ENCODE measurements at places on chromosomes 6 and 20. TPM values are rescaled to one million over a fixed set of nuclear protein-coding genes. Genes with fewer than 3 reads are reported as not detected.

GRCh38 chr6:38997128-38997761 lies 51.3 kb upstream of the GLP1R start:
- no peak for DNase-seq

DNA sequence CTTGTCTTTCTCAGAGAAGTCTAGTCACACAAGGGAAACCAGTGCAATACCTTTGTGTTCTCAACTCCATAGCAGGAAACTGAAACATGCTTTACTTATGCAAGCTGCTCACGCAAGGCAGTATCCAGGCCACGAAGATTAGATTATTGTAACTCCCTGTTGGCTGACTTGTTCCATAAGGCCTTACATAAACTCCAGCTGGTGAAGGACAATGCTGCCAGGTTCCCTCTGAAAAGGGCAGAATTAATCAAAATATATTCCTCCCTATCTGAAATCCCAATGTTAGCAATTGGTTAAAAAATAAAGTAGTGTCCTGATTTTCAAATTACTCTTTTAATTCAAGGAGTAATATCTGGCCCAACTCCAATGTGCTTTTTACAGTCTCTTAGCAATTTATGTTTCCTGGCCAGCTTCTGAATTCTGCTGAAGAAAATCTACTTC lies 966.6 kb downstream of the HACE1 start:
- DNase-seq = peak; percentile 54

DNA sequence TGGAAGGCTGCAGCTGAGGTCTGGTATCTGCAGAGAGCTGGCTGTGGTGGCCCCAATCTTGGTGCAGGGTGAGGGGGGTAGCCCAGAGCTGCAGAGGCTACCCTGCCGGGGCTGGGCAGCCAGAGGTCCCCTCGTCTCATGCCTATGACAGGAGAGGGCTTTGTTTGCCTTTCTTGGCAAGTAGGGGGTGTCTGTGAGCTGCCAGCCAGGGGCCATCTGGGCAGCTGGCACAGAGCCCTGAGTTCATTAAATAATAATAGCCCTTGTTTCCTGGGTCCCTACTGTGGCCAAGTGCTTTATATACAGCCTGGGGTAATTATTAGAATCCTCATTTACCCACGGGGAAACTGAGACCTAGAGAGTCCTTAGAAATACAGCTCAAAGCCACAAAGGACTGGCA lies 66.6 kb downstream of the EZR start:
- no peak for DNase-seq

DNA sequence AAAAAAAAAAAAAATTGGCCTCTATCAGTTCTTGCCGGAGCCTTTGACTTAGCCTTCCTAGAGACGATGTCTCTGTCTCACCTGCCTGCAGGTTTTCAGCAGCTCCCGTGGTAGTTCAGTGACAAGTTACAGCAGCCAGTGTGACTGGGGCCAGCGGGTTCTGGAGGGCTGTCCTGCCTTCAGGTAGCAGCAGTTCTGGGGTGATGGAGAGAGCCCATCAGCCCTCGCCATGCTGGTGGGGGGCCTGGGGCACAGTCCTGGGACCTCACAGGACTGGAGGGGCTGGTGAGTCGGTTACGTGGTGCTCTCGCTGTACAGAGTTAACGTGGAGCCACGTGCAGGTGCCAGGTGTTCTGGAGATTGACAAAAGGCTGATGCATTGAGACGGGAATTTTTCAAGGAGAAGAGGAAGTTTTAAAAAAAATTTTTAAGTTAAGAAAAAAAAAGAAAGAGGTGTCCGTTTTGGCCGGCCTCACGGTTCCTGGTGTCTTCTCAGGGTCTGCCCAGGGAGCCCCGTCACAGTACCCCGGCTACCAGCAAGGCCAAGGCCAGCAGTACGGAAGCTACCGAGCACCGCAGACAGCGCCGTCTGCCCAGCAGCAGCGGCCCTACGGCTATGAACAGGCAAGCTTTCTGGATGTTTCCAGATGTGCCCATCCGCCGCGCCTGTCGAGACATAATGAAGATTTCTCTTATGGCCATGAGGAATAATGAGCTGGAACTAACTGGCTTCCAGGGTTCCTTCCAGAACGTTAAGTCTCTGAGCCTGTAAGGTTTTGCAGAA lies 8.6 kb upstream of the MTG2 start:
- no peak for DNase-seq

GRCh38 chr6:30763618-30764489 lies 19.5 kb upstream of the IER3 start:
- DNase-seq = no peak

GRCh38 chr20:58790454-58790853 lies 60.2 kb downstream of the GNAS-AS1 start:
- DNase-seq = no peak

DNA sequence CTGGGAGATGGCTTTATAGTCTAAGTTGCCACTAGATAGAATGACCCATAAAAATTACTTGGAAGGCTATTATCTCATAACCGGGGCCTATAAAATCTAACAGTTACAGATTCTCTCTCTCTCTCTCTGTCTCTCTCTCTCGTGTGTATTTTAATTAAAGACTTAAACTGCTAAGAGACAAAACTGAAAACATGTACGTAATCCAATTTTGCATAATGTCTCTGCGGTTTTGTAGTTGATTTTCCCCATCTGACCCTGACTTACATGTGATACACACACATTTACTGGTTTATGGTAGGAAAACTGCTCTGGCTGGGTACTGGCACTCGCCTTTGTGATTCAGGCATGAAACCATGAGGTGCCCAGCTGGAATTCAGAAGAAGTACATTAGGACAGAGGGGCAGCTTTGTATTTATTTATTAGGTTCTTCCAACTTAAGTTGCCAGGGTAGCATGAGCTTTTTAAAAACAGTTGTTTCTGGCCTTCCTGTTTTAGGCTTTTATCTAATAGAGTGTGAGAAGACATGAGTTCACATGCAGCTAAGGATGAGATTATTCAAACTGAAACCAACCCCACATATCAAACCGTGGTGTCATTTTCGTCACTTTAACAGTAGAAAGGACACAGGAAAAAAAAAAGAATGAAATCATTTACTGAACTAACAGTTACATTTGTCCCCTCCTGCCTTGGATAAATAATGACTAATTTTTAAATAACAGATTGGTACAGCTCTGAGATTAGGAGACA lies 182.5 kb downstream of the GMPR start:
- DNase-seq = peak; percentile 77

DNA sequence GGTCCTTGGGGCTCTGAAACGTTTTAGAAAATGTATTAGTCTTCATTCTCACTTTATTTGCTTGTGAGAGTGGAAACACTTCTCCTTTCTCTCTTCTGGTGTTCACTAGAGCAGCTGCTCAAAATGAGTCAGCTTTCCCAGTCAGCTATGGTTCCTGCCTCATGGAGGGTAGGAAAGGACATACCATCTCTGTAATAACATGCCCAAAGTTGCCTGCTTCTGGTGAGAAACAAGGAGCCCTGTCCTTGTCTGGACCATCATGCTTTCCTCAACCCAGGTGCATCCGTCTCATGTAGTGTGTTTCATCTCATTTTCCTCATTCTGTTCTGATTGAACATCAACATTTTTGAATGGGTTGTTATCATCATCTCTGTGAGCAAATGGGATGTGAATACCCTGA lies 17.1 kb upstream of the TINAG start:
- no peak for DNase-seq

GRCh38 chr20:37288091-37288490 lies 1.4 kb upstream of the MANBAL start:
- DNase-seq = no peak

GRCh38 chr20:51593584-51593983 lies 51.1 kb upstream of the NFATC2 start:
- DNase-seq = no peak

- DNase-seq = no peak
These were observed 7.2 kb upstream of the MDGA1 start for GRCh38 chr6:37704923-37705238.

GRCh38 chr20:50540620-50541605 lies 30.7 kb downstream of the PTPN1 start:
- no peak for DNase-seq

DNA sequence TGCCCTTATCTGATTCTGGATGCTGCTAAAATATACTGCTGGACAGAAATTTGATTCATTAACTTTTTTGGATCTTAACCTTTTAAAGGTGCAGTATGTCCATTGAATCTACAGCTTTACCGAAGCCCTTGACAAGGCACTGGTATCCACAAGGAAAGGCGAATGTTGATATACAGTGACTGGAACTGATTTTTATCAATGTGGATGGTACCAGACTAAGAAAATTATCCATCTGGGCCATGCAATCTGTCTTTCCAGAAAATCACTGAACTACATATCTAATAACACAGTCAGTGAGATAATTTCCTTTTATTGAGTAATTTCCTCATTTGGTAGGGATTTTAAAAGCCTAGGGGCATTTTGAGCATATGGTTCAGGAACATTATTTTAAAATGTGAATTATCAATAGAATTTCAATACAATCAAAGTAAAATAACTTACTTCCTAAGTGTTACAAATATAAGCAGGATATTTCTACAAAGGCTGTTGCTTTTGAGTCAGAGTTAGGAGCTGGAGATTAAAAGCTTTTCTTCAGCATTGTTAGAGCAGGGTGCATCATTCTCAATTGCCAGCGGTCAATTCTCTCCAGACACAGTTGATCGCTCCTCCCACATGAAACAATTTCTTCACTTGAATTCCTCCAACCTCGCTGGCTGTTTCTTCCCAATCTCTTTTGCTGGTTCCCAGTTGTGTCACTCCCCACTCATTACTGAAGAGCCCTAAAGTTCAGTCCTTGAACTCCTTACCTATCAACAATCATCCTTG lies 585.3 kb upstream of the FLRT3 start:
- no peak for DNase-seq

DNA sequence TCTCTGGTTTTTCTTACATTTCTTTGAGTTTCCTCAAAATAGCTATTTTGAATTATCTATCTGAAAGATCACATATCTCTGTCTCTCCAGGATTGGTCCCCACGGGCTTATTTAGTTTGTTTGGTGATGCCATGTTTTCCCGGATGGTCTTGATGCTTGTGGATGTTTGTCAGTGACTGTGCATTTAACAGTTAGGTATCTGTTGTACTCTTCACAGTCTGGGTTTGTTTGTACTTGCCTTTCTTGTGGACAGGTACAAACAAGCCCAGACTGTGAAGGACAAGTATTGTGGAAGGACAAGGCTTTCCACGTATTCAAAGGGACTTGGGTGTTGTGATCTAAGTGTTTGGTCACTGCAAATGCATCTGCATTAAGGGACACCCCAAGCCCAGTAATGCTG lies 49.9 kb upstream of the TOP1 start:
- no peak for DNase-seq

DNA sequence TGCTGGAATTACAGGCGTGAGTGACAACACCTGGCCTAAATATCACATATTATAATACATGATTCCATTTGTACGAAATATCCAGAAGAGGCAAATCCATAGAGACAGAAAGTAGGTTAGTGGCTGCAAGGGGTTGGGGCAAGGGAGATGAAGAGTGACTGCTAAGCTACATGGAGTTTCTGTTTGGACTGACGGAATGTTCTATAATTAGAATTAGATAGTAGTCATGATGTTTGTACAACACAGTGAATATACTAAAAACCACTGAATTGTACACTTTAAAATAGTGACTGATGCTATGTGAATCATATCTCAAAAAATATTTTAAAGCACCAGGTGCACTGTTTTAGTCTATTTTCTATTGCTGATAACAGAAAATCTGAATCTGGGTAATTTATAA lies 3.7 kb upstream of the HEBP2 start:
- DNase-seq = no peak

DNA sequence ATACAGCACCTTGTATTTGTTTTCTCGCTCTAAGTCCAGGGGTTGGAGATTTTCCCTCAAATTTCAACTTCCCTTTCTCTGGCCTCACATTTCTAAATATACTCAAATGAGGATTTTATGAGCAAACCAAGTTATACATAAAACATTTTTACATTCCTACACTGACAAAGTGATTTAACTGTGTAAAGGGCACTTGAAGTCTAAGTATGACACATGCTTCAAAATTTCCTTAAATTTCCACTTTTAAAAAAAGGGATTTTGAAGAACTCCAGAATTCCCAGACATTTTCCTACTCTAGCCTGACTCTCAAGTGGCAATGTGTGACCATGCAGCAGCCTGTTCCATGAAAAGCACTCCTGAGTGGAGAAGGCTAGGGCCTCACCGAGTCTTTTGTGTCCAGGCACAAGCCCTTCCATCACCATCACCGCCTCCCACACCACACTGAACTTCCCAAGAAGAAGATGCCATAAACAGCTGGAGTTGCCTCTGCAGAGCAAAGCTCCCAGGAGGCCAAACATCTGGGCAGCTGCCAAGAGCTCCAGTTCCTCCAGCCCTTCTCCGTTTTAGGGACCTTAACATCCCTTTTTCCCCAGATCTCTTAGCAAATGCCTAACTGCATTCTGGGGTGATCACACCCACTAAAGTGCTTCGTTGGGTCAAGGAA lies 68.9 kb downstream of the NCR2 start:
- peak; percentile 38 for DNase-seq

- no peak for DNase-seq
These were observed 250.9 kb upstream of the RREB1 start for GRCh38 chr6:6856538-6857523.

DNA sequence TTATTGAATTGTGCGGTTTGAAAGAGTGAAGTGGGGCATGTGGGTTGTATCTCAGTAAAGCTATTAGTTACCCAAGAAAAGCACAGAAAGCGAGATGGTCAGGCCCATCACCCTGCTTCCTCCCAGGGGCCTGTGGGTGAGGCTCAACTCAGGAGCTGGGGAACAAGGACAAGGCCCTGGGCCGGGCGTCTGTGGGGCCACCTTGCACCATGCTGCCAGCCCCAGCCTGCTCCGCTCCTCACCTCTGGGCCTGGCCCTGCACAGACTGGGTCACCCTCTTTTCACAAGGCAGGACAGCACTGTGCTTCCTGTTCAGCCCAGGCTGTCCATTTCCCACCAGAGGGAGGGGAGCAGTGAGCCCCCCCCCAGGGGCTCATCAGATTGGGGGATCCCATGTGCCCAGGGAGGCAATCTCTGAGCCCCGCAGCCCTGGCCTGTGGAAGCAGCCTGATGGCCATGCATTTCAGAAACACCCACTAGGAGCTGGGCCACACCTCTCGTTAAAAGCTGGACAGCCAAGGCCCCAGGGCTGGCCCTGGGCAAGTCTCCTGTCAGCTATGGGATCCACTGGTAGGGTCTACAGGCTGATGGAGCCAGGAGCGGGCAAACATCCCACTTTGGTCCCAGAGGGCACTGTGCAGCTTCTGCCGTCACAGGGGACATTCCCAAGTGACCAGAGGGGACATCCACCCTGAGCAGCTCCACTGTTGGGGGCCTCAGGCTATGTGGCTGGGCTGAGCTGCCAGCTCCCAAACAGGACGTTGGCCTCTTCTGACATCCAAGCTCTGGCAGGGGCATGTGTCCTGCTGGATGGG lies 55.9 kb downstream of the YTHDF1 start:
- DNase-seq = no peak

- DNase-seq = no peak
These were observed 254.4 kb upstream of the JAG1 start for GRCh38 chr20:10927936-10928840.

Gene ZC3H12D
- 0.99 TPM for total RNA-seq

Gene SOBP
- 5.9 TPM for total RNA-seq

Gene MAS1
- total RNA-seq = under 0.01 TPM

Gene KLHDC3
- total RNA-seq = 82.3 TPM

Gene TMC2
- total RNA-seq = 0.10 TPM

Gene TAP1
- 17.4 TPM for total RNA-seq

Gene ZNF292
- total RNA-seq = 71.3 TPM

Gene MYLK2
- 6.1 TPM for total RNA-seq

Gene PRPF6
- 39.9 TPM for total RNA-seq
